ENCODE measurements at places on chromosomes 1 and 21. TPM values are rescaled to one million over a fixed set of nuclear protein-coding genes. Genes with fewer than 3 reads are reported as not detected.

The OBSCN gene
- total RNA-seq: 7.2 TPM

The SYPL2 gene
- total RNA-seq: 0.46 TPM

The SMCP gene
- total RNA-seq: not detected

The SDC3 gene
- total RNA-seq: 15.6 TPM

The SPRR2G gene
- not detected for total RNA-seq

The SLC35F3 gene
- 0.09 TPM for total RNA-seq

The MSH4 gene
- 0.46 TPM for total RNA-seq

The LYPD8 gene
- total RNA-seq: 0.14 TPM

The EPHA8 gene
- total RNA-seq: not detected

The TSSK3 gene
- 0.43 TPM for total RNA-seq
